ENCODE measurements at places on chromosomes 7 and 10.

GRCh38 chr7:24602860-24603456 is 29.7 kb downstream of the PALS2 start:
- DNase-seq, result no peak

DNA sequence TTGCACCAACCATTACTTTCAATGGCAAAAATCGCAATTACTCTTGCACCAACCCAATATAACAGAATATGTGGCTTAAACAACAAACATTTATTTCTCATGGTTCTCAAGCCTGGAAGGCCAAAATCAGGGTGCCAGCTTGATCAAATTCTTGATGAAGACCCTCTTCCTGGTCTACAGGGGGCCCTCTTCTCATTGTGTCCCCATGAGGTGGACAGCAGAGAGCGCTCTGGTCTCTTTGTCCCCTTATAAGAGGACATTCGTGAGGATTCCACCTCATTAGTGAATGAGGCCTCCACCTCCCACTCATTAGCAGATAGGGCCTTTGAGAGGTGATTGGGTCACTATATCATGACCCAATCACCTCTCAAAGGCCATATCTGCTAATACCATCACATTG is 120.0 kb downstream of the CALN1 start:
- DNase-seq, result no peak

GRCh38 chr10:89837165-89838043 is 136.0 kb downstream of the KIF20B start:
- DNase-seq, result no peak

- DNase-seq, result no peak
Measured at GRCh38 chr10:121791761-121792160, 136.1 kb downstream of the ATE1 start.

- no peak for DNase-seq
Measured at GRCh38 chr10:88983206-88983605, 7.4 kb upstream of the FAS start.

DNA sequence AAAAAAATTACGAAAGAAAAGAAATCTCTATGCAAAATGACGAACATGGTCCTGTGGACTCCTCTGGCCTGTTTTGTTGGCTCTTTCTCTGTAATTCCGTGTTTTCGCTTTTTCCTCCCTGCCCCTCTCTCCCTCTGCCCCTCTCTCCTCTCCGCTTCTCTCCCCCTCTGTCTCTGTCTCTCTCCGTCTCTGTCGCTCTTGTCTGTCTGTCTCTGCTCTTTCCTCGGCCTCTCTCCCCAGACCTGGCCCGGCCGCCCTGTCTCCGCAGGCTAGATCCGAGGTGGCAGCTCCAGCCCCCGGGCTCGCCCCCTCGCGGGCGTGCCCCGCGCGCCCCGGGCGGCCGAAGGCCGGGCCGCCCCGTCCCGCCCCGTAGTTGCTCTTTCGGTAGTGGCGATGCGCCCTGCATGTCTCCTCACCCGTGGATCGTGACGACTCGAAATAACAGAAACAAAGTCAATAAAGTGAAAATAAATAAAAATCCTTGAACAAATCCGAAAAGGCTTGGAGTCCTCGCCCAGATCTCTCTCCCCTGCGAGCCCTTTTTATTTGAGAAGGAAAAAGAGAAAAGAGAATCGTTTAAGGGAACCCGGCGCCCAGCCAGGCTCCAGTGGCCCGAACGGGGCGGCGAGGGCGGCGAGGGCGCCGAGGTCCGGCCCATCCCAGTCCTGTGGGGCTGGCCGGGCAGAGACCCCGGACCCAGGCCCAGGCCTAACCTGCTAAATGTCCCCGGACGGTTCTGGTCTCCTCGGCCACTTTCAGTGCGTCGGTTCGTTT is 83.5 kb upstream of the SLF2 start:
- no peak for DNase-seq

- DNase-seq, result no peak
Measured at GRCh38 chr7:130442601-130443000, 1.8 kb upstream of the CEP41 start.

DNA sequence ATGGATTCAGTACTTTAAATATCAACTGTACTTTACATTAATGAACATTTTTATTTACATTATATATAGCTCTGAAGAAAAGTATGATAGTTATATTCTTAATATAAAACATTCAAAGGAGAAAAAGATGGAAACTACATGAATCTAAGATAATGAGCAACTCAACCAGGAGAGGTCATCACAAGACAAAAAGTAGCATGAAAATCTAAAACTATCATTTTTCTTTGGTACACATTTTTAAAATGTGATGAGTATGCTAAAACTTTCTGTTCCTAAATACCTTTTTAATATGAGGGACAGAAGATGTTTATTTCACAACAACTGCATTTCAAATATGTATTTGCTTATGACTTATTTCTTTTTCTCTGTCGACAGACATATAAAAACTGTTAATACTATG is 2.4 kb downstream of the CNTNAP2 start:
- no peak for DNase-seq

- no peak for DNase-seq
Measured at GRCh38 chr7:132553031-132553430, 23.2 kb downstream of the PLXNA4 start.

Measured in type B pancreatic cell (in vitro differentiated cells).